Stimulated activated memory B cell treated with anti-CD40 and anti-IgM and Interleukin-4, amounts not matched to agents 10 μg/mL and 1 μg/mL and 100 μg/mL, for 72 hours (primary cell): ENCODE measurements at places on chromosomes 11 and 22.
A peak's percentile ranks its signal among the peaks of the same experiment; 100 is the strongest.

DNA sequence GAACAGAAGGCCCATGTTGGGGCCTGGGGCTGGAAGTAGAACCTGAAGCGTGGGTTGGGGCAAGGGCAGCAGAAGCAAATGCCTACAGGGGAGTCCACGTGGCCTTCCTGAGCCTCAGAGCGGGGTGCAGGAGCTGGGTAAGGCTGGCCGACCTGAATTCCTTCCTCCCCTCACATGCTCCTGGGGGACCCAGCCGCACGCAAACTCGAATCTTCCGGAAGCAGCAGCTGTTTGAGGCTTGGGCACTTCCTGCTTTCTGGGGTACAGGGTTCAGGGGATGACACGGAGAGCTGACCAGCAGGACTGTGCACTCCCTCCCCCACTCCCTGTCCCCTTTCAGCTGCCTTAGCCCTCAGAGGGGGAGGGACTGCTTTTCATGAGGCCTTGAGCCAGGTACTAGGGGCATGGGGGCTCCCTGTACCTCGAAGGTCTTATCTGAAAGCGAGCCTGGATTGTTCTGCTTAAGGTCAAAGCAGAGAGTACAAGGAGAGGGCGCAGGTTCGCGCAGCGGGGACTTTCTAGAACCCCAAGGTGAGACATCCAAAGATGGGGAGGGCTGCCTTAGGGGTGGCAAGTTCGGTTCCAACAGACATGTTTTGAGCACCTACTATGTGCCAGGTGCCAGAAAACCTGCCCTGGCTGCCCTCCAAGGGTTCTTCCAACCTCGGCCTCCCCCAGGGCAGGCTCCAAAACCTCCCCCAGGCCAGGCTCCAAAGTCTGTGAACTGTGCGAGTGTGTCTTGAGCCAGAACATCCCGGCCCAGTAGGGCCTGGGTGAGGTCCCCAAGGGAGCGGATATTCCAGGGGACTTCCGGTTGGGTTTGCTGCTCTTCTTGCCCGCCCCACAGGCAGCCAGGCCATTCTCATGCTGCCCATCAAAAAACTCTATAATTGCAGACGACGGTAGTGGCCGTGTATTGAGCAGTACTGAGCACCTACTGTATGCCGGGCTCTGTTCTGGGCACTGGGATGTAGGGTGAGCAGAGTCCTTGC lies 1.7 kb downstream of the NCF4 start:
- peak; percentile 67 for ATAC-seq

DNA sequence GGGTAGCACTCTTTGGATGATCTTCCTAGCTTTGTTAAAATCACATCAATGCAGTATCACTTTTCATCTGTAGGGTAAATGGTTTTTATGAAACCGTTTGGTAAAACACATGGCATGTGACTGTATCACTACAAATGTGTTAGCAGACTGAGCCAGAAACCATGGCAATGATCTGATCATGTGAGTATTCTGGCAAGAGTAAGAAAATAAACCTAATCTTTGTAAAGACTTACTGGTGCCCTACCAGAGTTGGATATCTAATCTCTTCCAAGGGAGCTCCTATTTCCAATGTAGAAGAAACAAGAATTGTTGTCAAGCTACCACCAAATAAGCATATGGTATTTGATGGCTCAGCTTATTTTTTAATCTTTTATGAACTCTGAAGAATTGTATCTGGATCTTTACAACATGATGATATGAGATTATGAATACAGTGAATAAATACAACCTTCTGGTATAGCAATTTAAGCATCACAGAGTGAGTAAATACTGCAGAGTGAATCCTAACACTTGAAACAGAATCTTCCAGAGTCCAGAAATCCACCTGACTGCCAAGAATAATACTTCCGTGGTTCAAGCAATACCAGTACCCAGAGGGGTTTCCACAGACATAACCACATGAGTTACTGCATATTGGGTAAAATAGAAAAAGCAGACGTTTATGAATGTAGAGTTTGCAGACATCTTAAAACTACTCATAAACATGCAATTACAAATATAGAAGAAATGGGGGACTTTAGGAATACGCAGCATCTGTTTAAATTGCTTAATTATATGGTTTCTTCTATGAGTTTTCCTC lies 238.8 kb downstream of the TTC28 start:
- ATAC-seq, result no peak

DNA sequence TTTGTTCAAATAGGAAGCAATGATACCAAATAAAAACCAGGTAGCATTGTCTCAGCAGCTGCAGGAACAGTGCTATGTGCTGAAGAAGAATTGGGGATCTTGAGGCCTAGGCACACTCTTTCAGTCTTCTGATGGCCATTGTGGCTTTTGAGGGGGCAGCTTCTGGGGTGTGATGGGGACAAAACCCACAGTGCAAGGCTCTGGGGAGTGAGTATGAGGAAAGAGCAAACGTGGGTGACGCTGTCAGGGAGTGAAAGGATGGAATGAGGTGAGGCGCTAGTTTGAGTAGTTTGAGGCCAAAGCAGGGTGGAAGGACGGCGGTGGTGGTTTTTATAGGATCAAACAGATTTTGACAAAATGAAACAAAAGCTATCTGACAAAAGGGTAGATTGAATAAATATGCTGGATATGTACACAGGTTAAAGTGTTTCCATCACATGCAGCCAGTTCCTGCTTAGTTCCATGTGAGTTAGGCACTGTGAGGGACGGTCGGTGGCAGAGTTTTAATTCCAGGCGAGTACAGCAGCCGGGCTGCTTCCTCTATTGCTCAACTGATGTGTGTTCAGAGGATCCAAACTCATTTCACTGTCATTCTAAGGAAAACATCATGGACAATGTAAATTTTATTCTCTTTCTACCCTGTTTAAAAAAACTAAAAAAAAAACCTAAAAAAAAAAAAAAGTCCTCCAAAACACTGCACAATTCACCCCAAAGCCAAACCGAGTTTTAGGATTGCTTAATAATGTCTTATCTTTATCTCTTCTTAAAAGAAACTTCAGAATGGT lies 18.9 kb downstream of the ADAMTS15 start:
- no peak for ATAC-seq

- no peak for ATAC-seq
These were observed 78.6 kb upstream of the RTL6 start for GRCh38 chr22:44576311-44577260.

DNA sequence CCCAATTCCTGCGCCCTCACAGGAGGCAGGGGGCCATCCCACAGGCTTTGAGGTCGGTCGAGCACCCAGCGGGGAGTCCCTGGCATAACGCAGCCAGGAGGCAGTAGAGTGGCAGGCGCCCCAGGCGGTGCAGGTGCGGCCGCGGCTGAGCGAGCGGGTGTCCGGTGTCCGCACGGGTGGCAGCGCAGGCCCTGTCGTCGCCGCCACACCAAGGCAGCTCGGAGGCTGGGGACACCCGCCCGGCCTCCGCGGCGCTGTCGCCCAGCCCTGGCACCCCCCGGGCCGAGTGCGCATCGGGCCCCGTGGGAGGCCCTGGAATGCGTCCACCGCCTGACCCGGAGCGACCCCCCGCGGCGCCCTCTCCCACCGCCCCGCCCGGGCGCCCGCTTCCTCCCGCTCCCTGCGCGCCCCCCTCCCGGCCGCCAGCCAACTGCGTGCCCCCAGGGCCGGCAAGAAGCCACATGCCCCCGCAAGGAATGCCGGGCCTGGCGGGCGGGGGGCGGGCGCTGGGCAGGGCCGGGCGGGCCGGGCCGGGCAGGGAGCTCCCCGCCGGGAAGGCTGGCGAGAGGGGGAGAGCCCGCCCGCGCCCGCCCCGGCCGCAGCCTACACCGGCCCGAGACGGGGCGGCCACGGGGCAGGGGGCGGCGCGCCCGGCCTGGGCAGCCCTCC lies 33.9 kb downstream of the PRDM11 start:
- peak; percentile 73 for ATAC-seq

DNA sequence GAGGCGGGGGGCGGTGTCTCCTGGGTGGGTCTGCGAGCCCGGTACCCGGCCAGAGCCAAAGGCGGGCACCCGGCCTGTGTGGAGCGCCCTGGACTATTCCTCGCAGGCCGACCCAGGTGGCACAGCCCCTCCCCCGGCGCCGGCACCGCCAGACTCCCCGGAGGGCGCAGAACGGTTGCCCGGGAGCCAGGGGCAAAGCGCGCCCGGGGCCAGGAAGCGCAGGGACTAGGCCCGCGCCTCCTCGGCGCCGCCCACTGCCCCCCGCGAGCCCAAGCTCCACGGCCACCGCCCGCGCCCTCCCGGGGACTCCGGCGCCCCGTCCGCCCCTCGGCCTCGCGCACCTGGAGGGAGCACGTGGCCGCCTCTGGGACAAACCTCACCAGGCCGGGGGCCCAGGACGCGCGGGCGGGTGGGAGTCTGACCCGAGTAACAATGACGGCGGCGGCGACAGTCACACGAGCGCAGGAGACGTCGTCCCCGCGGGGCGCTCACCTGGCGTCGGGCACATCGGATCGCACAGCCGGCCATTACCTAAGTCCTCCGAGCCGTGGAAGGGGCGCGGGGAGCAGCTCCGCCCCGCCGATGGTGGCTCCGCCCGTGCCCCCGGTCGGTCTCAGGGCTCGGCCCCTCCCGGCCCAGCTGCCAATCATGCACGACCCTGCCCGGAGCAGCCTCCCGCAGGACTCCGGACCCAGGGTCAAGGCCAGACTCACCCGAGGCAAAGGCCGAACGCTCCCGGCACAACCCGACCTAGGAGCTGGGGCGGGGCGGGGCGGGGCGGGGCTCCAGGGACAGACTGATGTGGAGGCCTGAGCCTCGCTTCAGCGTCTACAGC lies 7.4 kb downstream of the PLXNB2 start:
- ATAC-seq, result no peak

GRCh38 chr11:124868331-124869274 lies 3.4 kb downstream of the ROBO3 start:
- ATAC-seq, result no peak

- peak; percentile 53 for ATAC-seq
These were observed 9.0 kb upstream of the CCT8L2 start for GRCh38 chr22:16601437-16602223.

DNA sequence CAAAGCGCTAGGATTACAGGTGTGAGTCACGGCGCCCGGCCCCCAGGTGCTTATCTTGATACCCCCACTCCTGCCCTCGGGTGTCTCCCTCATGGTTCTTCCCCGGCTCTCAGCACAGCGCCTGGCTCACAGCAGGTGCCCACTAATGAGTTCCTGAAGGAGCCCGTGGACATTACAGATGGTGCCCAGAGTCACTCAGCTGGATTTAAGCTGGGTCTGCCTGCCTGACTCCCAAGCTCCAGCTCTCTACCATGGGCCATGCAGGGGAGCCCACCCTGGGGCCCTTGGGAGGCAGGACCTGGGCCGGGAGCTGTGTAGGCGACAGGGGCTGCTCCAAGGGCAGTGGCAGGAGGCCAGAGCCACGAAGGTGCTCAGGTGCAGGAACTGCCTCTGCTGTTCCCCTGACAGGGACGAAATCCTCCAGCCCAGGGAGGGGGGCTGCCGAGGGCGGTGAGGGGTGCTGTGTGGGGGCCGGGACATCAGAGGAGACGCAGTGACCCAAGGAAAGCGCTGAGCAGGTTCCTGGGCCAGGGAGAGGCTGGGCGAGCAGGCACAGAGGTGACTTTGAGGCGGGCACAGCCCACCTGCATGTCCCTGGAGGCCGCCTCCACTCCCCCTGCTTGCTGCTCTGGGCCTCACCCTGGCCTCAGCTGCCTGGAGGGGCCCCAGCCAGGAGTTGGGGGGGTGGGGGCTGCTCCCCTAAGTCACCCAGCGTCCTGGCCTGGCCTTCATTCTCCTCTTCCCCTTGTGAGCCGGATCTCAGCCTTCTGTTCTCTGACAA lies 14.6 kb upstream of the FLRT1 start:
- no peak for ATAC-seq

- ATAC-seq, result no peak
These were observed 666.7 kb downstream of the OPCML start for GRCh38 chr11:132865623-132866022.

GRCh38 chr11:370070-370941 lies 1.0 kb downstream of the B4GALNT4 start:
- ATAC-seq, result no peak

DNA sequence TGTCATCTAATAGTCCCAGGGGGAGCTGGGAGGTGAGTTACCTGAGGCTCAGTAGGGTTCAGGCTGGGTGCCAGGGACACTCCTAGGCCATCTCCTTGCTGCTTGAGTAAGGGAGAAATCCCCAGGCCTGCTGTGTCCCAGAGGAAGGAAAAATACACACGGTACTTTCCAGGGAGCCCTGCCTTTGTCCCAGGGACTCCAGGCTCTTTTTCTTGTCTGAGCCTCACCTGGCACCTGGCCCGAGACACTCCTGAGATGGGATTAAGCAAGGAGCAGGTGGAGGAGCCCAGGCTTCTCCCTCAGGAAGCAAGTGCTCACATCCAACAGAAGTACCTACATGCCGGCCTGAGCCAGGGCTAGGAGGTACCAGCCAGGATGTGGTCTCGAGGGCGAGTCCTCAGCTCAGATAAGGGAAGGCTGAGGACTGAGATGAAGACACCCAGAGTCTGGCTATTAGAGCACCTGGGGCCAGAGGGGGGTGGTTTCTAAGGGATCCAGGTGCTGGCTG lies 899 bp upstream of the KLHDC7B start:
- ATAC-seq, result no peak

GRCh38 chr11:2576549-2576948 lies 123.2 kb downstream of the KCNQ1OT1 start:
- ATAC-seq, result no peak

DNA sequence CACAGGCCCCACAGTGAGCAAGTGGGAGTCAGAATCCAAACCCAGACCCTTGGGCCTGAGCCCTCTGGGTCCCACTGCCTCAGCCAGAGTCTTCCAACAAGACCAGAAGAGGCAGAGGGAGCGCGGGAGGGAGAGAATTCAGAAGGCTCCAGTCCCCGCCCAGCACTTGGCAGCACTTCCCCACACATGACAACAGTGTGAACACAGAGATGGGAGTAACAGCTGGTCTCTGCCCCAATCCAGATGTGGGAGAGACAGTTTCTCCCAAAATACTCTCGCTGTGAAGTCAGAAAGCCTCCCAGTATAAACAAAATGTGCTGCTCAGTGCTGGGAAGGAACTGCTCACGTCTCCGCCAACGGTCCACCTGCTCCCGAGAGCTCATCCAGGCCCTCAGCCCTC lies 219.9 kb downstream of the MN1 start:
- ATAC-seq, result no peak

- no peak for ATAC-seq
These were observed 626.3 kb downstream of the TBC1D22A start for GRCh38 chr22:47388778-47389177.

GRCh38 chr11:95499516-95500135 lies 268.6 kb upstream of the SESN3 start:
- no peak for ATAC-seq

DNA sequence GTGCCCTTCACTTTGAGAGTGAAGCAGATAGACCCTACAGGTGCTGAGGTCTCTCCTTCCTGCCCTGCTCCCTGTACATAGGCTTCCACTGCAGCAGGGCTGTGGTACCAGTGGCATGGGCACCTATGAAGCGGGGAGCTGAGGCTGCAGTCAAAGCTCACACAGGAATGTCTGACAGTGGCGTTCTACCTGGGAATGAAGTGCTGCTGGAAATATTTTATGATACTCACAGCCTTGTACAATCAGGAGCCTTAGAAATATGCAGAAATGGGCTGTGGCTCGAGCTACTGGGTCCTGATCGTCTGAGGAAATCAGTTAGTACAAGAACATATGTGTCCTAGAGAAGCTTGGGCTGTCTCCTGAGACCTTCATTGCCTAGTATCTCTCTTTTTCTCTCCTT lies 24.8 kb downstream of the MRPL16 start:
- no peak for ATAC-seq

- ATAC-seq, result no peak
These were observed 41.4 kb upstream of the NFAM1 start for GRCh38 chr22:42473484-42474193.
